ENCODE measurements at places on chromosomes 6 and 20.

DNA sequence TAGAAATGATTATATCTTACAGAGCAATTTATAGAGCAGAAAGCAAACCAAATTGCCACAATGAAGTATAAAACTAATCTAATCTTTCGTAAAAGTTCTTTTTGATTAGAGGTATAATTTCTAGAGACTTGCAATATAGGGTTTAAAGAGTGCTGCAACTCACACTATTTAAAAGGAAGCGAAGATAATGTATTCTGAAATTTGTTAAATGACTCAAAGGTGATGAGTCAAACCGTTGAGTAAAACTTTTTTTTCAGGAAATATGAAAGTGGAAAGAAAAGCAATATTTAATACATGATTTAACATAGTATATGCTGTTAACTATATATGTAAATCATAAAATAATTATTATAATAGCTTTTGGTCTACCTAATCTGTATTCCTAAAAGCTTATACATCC, 133.6 kb downstream of the SYNE1 start:
- DNase-seq = no peak

DNA sequence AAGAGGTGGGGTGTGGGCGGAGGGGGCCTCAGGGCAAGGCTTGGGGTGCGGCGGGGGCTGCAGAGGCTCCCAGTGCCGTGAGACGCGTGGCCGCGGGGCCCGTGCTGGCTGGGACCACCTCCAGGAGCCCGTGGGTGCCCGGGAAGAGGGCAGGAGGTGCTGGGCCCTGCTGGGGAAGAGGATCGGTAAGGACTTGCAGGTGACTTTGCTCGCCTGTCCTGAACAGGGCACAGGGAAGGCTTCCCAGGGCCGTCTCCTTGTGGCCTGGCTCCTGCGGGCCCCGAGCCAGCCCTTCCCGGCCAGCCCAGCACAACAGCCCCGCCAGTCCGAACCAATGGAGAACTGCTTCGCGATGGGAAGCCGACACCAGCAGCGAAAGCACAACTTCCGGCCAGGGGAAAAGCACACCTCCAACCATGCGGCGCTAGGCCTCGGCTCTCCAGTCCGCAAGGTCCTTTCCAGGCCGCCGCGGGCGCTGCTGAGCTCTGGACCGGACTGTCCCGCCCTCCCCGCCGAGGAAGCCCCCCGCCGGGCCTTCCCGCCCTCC, 32.3 kb downstream of the IRF4 start:
- DNase-seq = no peak

DNA sequence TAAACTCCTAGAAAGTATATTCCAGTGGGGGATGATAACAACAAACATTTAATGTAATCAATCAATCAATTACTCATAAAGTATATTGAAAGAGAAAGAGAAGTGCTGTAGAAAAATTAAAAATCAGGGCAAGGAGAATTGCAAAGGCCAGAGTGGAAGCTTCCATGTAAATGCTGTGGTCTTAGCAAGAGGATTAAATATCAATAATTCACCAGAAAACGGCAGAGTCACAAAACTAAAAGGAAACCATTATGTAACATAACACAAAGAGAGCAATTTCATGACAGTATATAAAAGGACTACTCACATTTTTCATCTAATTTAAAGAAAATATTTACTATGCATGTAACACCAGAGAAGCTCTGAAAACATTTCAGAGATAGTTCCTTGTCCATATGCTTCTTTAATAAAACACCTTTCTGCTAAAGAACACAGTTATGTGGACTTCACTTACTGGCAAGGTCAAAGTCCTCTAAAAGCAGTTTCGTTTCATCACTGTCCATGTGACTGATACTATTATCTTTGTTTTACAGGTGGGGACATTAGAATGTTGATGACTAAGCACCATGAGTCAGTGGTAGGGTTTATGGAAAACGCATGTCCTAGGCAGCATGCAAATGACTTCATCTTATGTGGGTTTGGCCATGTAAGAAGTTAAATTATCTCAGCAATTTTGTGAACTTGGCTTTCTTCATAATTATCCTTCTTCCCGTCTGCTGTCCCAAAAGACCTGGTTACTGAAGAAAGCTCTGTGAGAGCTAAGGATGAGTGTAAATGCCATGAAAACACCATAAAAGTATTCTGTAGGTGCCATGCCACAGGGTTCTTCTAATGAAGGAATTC, 185.8 kb upstream of the TENT5A start:
- no peak for DNase-seq

DNA sequence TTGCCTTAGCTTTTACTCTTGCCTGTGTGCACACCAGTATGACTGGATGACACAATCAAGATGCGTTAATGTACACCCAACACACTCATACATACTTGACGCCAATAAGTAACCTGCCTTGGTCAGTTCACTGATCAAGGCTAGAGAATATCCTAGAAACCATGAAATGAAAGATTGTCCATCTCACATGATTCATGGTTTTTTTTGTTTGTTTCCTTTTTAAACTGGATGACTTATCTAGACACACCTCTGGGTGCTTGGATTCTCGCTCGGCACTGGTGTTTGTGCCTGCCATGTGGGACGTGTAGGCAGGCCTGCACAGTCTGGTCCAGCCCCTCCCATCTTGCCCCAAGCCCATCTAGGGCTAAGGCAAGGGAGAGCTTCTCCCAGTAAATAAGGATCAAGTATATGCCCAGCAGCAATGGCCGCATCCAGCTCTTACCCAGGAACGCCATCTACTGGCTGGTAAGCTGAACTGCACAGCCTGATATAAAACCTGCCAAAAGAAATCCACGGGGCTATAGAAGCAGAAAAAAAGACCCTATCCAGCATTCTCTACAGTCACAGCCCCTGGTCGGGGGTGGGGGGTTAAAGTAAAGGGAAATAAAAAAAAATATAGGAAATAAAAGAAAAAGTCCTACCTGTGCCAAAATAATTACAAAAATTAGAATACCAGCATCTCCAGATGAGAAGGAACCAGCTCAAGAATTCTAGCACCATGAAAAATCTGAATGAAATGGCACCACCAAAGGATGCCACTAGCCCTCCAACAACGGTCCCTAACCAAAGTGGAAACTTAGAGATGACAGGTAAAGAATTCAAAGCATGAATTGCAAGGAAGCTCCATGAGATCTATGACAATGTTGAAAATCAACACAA, 73.3 kb downstream of the OTOR start:
- no peak for DNase-seq

DNA sequence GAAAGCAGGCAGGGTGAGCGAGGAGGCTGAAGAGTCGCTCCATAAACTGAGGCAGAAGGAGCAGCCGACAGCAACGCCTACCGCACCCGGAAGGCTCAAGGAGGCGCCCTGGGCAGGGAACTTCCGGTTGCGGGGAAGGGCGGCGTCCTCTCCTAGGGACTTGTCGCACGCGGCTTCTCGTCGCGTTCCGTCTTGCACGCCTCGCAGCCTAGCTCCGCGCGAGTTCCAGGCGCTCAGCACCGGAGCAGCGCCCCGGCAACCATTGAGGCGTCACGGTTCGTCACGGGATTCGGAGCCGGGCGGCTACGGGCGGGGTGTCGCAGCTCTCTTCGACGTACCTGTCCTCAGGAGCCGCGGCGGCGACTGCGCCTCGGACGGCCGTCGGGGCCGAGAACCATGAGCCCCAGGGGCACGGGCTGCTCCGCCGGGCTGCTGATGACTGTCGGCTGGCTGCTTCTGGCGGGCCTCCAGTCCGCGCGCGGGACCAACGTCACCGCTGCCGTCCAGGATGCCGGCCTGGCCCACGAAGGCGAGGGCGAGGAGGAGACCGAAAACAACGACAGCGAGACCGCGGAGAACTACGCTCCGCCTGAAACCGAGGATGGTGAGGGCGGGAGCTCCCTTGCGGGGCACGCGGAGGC, at the start of gene SPACA1:
TSS of gene SPACA1 (plus strand) at position 332 of the 641 bp plus-strand sequence. CDS start at position 397, 65 bp downstream.
- DNase-seq = no peak

DNA sequence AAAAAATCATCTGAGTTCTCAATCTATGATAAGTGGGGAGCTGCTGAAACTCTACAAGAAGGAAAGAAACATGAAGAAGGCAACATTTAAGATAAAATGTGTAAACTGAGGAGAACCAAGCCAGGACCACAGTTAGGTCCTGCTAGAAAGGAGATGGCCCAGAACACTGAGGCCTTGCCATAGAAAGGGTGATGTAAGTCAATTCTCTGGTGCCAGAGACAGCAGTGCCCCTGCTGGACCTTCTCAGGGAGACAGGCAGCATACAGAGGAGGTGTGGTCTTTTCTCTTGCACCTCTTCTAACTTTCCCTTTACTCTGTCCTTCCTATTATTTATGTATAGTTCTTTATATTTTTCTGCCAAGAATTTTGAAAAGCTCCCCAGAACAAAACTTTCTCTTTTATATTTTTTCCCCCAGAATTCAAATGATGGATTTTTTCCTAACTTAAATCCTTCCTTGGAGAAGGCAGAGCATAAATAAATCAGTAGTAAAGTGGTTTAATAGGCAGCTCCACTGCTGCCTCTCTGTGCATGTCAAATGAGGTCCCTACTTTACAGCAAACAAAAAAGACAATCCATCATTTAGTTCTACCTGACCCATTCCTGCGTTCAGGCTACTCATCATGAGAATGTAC, 9.0 kb downstream of the UQCC2 start:
- DNase-seq = no peak

GRCh38 chr6:1362643-1363042, 26.7 kb upstream of the FOXF2 start:
- DNase-seq = no peak

GRCh38 chr20:25470045-25470444, 62.6 kb downstream of the GINS1 start:
- DNase-seq = peak; percentile 12

GRCh38 chr6:157497579-157497978, 116.6 kb downstream of the ZDHHC14 start:
- DNase-seq = no peak

DNA sequence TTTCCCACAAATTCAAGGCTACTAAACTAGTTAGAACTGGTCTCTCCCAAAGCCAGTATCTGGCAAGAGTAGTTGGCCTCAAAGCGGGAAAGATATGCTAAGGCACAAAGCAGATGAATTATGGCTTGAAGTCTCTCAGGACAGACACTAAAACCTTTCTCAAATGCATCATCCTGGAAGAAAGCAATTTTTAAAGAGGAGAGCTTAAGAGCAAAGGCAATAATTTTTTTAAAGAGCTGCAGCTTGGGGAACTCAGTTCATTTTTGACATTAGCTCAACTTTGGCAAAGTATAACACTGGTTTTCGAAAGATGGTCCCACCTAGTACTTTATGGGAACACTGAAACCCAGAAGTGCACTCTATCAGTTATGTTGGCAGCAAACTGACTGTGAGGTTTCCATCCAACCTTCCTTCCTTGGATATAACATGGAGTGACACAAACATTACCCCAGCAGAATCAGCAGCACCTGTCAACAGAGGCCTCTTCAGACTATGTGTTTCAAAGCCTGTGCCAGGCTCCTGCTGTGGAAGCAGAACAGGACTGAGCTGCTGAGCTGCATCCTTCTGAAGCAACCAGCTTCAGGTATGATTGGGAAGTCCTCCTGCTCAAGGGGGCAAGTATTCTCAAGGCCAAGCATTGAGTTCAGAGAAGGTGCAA, 852.3 kb upstream of the HS3ST5 start:
- DNase-seq = no peak

GRCh38 chr6:168133687-168134559, 54.9 kb upstream of the FRMD1 start:
- DNase-seq = no peak

DNA sequence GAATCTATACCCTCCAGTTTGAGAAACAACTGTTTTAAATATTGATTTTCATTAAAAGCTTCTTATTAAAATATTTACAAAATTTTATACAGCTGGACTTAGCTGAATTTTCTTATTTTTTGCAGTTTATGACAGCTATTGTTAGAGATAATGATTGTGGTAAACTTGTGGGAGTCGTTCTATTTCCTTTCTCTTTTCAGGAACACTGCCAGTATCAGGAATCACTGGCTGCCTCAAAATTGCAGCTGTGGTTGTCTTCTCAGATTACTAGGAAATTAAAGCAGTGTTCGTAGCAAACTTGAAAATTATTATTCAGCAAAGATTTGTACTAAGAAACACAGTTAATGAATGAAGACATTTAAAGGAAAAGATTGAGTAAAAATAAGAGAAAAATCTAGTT, 311.0 kb downstream of the CENPW start:
- no peak for DNase-seq

DNA sequence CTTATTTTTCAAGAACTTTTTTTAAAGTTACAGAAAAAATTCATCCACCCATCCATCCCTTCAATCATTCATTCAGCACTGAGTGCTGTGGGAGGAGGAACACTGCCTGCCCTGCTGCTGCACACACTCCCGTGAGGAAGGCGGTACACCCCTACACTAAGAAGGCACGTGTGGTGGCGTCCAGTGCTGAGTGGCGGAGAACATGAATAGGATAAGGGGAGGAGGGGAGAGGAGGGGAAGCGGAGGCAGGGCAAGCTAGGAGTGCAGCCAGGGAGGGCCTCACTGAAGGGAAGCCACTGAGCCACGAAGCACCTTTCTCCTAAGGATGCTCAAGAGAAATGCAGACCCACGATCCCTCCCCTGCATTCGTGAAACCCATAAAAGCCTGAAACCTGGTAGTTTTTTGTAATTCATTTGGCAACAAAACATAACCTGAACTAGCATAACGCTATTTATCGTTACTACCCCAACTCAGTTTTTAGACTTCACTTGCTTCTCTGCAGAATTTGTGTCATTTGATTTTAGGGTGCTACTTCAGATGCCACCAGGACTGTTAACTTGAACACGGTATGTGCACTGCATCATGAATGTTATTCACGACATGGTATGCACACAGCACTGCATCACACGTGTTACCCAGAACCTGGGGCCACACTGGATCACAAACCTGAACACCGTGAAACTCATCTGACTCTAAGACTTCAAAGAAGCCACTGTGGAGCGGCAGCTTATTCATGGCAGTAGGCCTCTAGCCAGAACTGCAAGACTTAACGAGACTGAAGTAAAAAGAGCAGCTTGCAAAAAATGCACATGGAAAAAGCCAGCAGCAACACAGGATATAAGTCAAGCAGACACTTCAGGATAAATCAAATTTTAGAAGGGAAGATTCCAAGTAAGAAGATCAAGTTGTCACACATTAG, 3.5 kb downstream of the RNASET2 start:
- peak; percentile 28 for DNase-seq

DNA sequence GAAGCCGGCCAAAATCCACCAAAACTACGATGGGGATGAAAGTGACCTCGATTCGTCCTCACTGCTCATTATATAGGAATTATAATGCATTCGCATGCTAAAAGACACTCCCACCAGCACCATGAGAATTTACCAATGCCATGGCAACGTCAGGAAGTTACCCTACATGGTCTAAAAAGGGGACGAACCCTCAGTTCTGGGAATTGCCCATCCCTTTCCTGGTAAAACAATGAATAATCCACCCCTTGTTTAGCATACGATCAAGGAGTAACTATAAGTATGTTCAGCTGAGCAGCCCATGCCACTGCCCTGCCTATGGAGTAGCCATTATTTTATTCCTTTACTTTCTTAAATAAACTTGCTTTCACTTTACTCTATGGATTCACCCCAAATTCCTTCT, 20.1 kb upstream of the FAM110A start:
- DNase-seq = no peak

GRCh38 chr6:105940990-105941389, 145.1 kb upstream of the PRDM1 start:
- DNase-seq = no peak

Data from activated effector memory CD4-positive, alpha-beta T cell treated with Interleukin-2 at 50 U/mL for 16 hours (primary cell).